ENCODE measurements at places on chromosomes 3 and 15.

DNA sequence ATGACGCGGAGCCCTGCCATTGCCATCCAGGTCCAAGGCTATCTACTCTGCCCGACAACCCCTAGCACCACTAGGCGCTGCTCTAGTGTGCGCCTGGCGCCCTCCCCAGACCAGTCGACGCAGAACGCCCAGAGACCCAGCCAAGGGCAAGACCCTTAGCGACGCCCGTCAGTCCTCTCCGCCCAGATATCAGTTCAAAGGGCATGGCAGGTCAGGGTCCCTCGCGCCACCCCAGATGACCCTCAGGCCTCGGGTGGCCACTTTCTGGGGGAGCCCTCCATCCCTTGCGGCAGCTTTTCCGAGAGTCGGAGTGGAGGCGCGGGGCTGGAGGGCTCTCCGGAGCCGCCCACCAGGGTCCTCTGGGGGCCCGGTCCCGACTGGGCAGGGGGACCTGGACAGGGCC, 371 bp upstream of the CLSTN2 start:
- no peak for DNase-seq

DNA sequence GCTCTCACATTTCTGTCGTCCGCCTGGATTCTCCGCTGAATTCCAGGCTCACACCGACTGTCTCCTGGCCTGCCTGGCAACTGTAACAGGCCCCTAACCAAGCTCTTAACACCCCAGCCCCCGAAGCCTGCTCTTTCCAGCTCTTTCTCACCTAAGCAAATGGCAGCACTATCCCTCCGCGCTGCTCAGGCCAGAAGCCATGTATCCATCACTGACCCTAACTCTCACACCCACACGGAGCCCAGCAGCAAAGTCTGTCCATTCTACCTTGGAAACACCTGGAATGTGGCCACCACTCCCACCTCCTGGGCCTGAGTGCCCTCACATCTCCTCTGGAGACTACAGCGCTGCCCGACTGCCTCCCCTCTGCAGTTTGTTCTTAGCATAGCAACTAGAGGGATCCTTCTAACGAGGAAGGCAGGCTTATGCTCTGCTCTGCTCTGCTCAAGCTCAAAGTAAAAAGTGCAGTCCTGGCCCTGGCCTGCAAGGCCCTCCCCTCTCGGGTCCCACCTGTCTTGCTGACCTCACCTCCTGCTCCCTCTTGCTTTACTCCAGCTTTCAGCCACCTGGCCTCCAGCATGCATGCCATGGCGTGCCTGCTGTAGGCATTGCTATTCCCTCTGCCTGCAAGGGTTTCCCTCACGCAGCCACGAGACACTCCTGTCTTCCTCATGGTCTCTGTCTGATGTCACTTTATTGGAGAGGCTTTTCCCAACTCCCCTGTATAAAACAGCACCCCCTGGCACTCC, 27.2 kb downstream of the FEM1B start:
- no peak for DNase-seq

GRCh38 chr3:124235446-124235845, 243.5 kb upstream of the ROPN1 start:
- no peak for DNase-seq

- no peak for DNase-seq
Measured at GRCh38 chr3:116314476-116314875, 130.8 kb downstream of the LSAMP start.

DNA sequence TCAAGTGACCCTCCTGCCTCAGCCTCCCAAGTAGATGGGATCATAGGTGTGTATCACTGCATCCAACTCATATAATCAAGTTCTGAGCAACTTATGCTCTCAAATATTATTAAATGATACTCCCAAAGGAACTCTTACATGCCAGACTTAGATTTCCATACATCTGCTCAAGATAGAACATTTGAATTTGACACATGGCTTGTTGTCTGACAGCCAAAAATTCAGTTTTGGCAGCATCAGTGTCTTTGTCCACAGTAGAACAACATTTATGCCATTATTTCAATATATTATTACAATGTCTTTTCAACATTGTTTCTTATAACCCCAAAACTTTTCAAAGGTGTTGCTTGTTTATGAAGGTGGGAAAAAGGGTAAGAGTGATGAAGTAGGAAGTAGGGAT, 116.2 kb downstream of the SUCNR1 start:
- no peak for DNase-seq

GRCh38 chr3:192130534-192131132, 596.7 kb downstream of the FGF12 start:
- DNase-seq, result no peak
